ENCODE measurements at places on chromosomes 7 and 10.
A peak's percentile ranks its signal among the peaks of the same experiment; 100 is the strongest.

DNA sequence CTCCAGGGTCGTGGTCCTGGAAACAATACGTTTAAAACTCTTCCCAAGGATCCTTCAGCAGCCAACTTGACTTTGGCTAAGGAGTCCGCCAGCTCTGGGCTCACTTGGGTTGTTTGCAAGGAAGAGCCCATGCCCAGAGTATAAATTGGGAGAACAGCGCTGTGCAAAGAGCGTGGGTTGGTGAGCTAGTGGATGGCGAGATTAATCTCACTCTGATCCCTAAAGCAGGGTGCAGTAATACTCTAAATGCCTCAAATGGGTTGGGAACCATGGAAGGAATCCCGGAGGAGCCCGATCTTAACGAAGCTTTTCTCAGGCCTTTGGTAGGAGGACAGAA, 495 bp upstream of the SDHAF3 start:
- H3K4me1 ChIP-seq, result peaks cover 42% of the 10 kb centered on the region
- no peak for DNase-seq
- peak overlapping the region; percentile 89 for H3K4me3 ChIP-seq
- peak overlapping the region; percentile 98 for H3K27ac ChIP-seq
- no peaks in the 10 kb centered on the region for H3K27me3 ChIP-seq
- H3K36me3 ChIP-seq, result peaks cover 18% of the 10 kb centered on the region

GRCh38 chr7:28790467-28790866, 167.7 kb downstream of the TRIL start:
- H3K27ac ChIP-seq, result no peak overlapping the region
- H3K27me3 ChIP-seq, result peaks cover 4% of the 10 kb centered on the region
- no peaks in the 10 kb centered on the region for H3K4me1 ChIP-seq
- no peak overlapping the region for H3K4me3 ChIP-seq

DNA sequence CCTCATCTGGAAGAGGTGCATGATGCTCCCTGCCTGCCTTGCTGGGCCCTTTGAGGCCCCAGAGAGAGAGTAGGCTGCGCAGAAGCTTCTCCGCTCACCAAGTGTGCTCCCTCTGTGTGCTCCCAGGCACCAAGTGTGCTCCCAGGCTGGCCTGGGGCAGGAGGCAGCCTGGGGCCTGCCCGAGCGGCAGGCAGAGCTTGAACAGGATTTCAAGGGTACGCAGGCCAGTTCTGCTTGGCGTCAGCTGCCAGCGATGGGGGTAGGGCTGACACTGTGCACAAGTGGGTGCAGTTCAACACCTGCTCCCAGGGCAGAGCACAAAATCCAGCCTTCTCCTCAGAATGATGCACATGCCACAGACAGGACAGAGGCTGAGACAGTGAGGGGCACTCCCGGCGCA, 119.7 kb downstream of the FAM53B start:
- no peak overlapping the region for H3K4me3 ChIP-seq
- H3K27ac ChIP-seq, result no peak overlapping the region
- DNase-seq, result no peak
- H3K36me3 ChIP-seq, result peaks cover 11% of the 10 kb centered on the region
- no peaks in the 10 kb centered on the region for H3K27me3 ChIP-seq

GRCh38 chr7:128166603-128167041, 74.5 kb upstream of the LEP start:
- H3K4me3 ChIP-seq, result peak overlapping the region; percentile 27
- H3K27me3 ChIP-seq, result peaks cover 59% of the 10 kb centered on the region
- H3K36me3 ChIP-seq, result peaks cover 2% of the 10 kb centered on the region
- DNase-seq, result no peak
